ENCODE measurements at places on chromosomes 3 and 15.

- no peak for DNase-seq
Observed at GRCh38 chr3:151305775-151306151, 10.9 kb downstream of the GPR87 start.

DNA sequence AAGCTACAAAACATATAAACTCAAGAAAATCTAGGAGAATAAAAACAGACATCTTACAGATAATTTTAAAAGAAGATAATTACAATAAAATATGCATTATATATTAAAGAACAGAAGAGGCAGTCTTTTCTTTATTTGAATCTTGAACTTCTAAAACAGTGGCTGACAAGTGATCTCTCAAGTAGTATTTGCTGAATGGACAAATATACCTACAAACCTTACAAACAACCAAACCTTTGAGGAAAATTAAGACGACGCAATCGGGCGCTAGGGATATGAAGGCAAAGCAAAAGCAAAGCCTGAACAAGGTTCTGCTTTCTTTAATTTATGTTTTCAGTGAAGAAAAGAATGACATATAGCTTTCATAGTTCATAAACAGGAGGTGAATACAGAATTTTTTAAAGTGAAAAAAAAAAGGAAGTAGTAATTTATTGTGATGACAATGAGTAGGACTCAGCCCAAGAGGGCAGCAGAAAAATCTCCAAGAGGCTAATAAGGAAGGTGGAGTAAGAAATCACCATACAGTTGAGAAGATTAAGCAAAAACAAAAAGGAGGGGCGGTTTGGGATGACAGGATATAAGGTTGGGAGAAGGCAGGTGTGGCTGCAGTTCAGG lies 347.8 kb downstream of the TBC1D5 start:
- DNase-seq = no peak

DNA sequence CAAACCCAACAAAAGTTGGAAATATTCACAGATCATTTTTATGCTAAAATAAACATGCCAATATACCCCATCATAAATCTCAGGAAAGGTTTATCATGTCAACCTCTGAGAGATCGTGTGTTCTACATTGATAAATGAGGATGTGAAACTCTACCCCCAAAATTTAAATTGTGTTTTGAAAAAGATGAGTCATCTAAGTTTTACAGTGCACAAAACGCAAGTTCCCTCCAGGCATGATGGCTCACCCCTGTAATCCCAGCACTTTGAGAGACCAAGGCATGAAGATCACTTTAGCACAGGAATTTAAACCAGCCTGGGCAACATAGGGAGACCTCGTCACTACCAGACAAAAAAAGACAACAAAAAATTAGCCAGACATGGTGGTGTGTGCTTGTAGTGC lies 1487.0 kb upstream of the GBE1 start:
- DNase-seq = no peak

DNA sequence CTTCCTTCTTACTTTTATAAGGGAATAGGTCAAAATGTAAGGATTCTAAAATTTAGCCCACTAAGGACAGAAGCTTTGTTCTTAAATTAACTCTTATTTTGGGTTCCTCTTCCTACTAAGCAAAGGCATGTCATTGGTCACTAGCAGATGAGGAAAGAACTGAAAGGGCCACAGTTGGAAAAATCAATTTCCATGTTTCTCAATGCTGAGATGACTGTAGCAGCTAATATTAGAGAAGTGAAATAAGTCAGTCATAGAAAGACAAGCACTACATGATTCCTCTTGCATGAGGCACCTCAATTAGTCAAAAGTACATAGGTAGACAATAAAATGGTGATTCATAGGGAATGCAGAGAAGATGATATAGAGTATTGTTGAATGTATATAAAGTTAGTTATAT lies 353.7 kb downstream of the RSL24D1 start:
- DNase-seq = no peak

- DNase-seq = no peak
Observed at GRCh38 chr15:22978691-22979237, 1.4 kb downstream of the CYFIP1 start.

DNA sequence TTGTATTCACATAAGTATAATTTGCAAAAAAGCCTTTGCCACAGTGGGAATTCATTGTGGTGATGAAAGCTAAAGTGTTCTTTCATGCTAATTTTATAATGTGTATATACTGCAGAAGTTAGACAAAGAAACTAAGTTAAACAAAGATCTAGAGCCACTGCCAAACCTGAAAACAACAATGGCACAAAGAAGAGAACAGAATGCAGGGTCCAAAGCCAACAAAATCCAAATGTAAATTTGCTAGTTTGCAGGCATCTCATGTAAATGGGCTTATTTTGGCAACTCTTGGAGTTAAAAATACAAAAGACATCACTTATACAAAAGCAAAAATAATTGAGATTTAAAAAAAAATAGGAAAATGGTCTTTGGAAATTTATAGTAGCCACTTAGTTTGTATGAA lies 123.0 kb downstream of the TCF12 start:
- no peak for DNase-seq

DNA sequence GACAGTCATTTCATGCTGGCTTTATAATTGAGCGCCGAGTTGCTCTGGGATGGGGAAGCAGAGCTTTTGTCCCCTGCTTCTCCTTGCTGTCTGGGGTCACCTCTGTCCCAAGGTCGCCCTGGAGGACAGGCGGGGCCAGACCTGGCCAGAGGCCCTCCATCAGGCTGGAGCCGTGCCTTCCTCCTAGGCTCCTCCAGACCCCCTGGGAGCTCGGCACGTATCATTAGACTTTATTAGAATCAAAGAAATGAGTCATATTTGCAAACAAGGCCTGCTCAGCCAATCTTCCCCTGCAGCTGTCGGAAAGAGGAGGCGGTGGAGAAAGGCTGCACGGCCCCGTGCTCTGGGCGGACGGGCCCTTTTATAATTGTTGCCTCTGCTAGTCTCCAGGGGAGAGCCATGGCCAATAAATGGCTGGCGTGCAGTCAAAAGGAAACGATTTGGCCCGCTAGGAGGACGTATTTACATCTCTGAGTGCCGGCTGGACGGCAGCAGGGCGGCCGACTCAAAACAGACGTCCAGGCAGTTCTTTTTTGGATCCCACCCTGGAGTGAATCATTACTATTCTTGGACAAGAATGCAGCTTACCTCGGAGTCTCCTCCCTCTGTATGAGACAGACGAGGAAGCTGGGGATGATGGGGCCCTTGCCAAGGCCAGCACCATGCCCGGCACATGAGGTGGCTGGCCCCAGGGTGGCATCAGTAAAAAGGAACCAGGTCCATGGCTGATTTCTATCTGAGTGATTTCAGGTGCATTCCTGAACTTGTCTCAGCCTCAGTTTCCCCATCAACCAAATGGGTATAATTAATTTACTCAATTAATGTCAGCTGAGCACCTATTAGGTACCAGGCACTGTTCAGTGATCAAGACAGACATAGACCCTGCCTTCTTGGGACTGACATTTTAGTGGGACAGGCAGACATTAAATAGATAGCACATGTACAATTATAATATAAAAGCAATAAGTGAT lies 50.6 kb downstream of the SLC6A6 start:
- DNase-seq = peak; percentile 91

- no peak for DNase-seq
Observed at GRCh38 chr3:14553871-14554270, 13.7 kb upstream of the GRIP2 start.

DNA sequence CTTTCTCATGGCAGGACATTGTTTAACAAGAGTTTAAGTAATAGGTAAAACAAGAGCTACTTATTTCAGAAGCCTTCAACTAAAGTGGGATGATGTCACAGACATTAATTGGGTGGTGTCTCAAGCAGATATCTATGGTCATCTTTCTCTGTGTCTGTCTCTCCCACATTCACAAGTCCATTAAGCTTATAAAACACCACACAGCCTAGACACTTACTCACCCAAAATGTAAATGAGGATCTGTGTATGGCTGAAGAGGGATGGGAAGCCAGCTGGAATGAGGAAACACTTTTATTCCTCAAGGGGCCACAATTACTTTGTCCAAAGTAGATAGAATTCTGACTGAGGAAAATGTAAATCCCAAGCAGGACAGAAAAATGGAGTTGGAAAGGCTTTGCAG lies 183.8 kb downstream of the THRB start:
- DNase-seq = no peak

GRCh38 chr15:57591822-57592367 lies at the start of gene MYZAP:
Gene MYZAP, plus strand, starts transcription at chr15:57591904. Its CDS starts 131 bp downstream, at chr15:57592035.
- no peak for DNase-seq

- no peak for DNase-seq
Observed at GRCh38 chr3:3309887-3310286, 130.4 kb upstream of the CRBN start.

DNA sequence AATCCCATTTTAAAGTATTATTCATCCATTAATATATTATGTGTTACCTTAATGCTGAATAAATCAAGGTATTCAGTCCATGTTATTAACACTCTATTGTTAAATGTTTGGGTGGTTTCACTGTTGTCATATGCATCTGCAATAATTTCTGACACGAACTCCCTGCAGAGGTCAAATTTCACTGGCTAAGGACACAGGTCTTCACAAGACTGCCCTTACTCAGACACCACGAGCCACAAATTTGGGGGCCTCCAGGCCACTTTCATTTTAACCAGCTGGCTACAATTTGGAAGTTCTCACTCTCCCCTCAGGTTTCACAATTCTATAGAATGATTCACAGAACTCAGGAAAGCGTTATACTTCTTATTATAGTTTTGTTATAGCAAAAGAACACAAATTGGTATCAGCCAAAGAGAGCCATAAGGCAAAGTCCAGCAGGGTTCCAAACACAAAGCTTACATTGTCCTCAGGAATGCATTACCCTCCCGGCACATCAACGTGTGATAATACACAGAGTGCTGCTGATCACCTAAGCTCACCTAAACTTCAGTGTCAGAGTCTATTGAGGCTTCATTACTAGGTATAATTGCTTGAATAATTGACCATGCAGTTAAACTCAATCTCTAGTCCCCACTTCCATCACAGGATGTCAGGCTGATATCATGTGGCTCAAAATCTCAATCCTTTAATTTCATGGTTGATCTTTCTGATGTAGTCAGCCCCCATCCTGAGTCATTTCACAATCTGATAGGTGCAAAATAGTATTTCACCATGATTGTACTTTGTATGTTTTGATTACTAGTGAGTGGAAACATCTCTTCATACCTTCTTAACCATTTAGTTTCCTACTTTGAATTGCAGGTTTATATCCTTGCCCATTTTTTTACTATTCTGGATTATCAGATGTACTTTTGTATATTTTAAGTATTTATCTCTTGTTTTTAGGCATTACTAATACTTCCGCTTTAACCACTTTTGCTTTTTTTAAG lies 441.4 kb upstream of the AGTR1 start:
- DNase-seq = no peak

- no peak for DNase-seq
Observed at GRCh38 chr3:16301507-16301906, 36.5 kb downstream of the OXNAD1 start.

DNA sequence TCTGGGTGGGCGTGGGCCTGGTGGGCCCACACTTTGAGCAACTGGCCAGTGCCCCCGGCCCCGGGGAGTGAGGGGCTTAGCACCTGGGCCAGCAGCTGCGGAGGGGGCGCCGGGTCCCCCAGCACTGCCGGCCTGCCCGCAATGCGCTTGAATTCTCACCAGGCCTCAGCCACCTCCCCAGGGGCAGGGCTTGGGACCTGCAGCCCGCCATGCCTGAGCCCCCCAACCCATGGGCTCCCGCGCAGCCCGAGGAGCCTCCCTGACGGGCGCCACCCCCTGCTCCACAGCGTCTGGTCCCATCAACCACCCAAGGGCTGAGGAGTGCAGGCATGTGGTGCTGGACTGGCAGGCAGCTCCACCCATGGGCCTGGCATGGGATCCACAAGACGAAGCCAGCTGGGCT lies 484.3 kb downstream of the UNC13C start:
- no peak for DNase-seq

- DNase-seq = no peak
Observed at GRCh38 chr15:75718328-75718727, 5.7 kb upstream of the CSPG4 start.

DNA sequence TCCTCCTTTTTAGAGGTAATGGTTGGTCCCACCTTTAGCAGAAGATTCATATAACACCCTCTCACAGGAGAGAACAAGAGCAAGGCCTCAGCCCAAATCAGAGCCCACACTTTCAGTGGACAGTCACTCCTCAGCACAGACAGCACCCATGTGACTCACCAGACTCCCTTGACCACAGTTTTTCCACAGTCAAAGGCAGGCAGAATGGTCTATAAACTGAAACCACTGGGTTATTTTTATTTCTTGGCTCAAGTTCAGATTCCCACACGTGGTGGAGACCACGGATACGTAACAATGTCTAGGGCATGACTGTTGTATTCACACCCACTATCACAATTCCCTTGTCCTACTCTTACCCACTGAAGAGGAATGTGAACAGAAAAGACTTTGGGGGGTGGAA lies 237.8 kb upstream of the UBE2E1 start:
- DNase-seq = peak; percentile 39

DNA sequence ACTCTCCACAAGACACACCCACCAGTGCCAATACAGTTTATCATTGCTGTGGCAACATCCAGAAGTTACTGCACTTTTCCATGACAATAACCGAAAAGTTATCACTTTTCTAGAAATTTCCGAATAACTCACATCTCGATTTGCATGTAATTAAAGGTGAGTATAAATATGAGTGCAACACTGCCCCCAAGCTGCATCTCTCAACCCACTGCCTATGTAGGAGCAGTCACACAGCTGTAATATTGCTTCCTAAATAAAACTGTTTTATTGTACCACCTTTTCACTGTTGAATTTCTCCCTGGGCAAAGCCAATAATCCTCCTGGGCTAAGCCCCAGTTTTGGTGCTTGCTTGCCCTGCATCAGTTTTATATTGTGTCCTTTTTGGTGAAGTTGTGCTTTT lies 601.0 kb upstream of the EPHA6 start:
- DNase-seq = no peak

- no peak for DNase-seq
Observed at GRCh38 chr15:74374648-74375302, 7.3 kb upstream of the CYP11A1 start.
